ENCODE measurements at places on chromosomes 12 and 14.
A peak's percentile ranks its signal among the peaks of the same experiment; 100 is the strongest.

GRCh38 chr12:98821866-98822265, 176.8 kb downstream of the APAF1 start:
- no peak for DNase-seq

DNA sequence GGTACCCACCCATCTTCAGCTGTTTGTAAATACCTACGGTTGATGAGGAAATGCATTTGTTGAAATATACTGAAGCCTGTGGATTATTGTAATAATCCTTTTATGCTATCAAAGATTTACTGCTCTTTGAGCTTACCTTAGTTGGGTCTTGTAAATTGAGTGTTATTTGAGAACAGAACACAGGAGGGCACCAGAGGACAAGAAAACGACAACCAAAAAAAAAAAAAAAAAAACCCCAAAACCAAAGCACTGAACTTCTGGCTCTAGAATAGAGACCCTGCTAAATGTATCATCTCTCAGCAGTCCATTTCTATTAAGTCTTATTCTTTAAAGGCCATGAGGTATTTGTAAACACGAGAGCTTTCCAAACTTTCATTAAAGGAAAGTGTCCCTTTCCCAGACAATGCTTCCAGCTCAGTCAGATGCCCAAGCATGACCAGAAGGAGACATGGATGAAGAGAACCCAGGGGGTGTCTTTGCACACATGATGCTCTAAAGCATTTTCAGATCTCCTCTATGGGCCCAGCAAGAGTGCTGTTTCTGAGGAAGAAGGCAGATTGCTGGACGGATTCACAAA, 763.9 kb downstream of the NRXN3 start:
- DNase-seq: peak; percentile 19

GRCh38 chr14:83709116-83709515, 1820.8 kb upstream of the FLRT2 start:
- DNase-seq: no peak

- no peak for DNase-seq
Measured at GRCh38 chr12:20463913-20464524, 95.7 kb downstream of the PDE3A start.

- DNase-seq: no peak
Measured at GRCh38 chr14:24508155-24508840, at the start of gene CMA1. Gene CMA1, minus strand, starts transcription at chr14:24508265. Its CDS starts 30 bp downstream, at chr14:24508235.

DNA sequence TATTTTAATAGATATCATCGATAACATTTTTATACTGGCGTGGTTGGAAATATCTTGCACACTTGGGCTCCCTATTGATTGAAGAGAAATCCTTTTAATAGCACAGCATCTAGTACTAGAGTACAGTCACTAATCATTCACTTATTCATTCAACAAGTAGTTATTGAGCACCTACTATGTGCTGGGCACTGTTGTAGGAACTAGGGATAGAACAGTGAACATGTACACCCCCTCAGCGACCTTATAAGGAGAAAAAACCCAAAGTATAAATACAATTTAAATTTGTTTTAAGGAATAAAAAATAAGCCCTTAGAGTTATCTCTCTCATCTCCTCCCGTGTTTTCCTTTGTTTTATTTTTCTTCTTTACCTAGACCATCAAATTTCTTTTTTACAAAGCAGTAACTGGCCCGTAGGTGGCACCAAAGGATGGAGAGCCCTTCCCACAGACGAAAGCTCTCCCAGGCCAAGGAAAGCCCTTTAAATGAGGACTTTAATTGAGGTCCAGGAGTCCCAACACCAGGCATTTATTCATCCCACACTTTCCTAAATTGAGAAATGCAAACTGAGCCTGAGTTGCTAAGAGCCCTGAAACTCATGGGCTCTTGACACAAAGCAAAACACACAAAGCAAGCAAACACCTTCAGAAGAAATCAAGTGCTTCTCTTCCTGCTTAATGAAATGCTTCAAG, 29.0 kb downstream of the PEBP1 start:
- no peak for DNase-seq

GRCh38 chr14:34665785-34666435, 36.0 kb upstream of the SNX6 start:
- peak; percentile 36 for DNase-seq

DNA sequence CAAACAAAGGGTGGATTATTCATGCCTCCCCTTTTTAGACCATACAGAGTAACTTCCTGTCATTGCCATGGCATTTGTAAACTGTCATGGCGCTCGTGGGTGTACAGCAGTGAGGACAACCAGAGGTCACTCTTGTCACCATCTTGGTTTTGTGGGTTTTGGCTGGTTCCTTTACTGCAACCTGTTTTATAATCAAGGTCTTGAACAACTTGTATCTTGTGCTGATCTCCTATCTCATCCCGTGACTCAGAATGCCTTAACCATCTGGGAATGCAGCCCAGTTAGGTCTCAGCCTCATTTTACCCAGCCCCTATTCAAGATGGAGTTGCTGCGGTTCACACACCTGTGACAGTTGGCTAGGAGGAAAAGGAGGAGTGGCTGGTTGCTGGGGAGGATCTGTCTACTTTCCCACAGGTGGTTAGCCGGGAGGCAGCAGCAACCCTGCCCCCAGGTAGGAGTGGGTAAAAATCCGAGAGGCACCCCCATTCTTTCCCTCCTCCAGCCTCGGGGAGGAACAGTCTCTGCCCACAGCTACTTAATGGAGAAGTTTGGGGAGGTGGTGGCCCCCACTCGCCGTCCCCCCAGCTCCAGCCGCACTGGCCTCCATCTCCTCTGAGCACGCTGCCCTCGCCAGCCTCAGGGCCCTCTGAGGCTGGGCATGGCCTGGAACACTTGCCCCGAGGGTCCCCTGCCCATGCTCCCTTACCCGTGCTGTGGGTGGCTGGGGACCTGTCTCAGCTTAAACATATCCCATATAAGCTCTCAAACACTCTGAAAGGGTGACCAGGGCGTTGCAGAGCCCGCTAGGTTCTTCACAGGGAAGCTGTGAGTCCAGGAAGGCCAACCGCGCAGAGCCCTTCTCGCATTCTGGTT, 41.7 kb downstream of the SMIM41 start:
- DNase-seq: no peak

GRCh38 chr14:85574853-85575616, 45.1 kb downstream of the FLRT2 start:
- DNase-seq: no peak

DNA sequence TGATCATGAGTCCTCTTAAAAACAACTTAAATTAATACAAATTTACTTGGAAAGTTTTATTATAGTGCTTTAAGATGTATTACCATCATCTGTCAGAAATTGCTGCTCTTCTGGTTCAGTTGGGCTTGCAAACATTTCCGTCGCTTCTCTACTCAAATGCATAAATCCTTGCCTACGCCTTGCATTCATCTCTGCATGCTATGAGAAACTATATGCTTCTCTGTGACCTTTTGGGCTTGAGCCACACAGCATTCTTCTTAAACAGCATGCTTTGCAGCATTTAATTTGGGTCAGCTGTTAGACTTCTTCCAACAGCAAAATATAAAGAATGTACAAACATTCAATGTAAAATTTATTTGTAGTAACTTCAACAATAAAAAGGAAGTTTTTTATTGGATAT, 305.7 kb upstream of the FLRT2 start:
- peak; percentile 78 for DNase-seq

- DNase-seq: no peak
Measured at GRCh38 chr12:116172224-116172849, 105.2 kb downstream of the MED13L start.

GRCh38 chr12:93793983-93794382, 116.8 kb downstream of the CRADD start:
- DNase-seq: no peak

DNA sequence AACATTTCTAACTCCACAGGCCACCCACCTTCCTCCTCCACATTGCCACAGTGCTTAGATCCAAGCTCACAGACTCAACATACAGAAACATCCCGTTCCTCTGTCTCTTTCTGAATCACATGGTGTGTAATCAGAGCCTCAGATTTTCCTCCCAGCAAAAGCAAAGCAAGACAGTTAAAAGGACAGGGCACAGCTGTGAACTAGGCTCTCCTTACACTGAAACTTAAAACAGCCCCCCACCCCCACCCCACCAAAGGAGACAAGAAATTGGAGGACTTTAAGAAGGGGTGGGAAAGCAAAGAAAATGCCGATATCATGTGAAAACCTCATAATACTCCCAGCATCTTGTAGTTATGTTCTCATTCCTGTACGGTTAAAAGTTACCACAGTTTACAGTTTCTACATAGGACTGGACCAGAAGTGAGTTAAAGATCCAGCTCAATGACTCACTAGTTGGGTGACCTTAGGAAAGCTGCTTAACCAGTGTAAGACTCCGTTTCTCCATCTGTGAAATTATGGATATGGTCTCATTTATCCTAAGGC, 4.8 kb downstream of the YBX3 start:
- peak; percentile 85 for DNase-seq

- no peak for DNase-seq
Measured at GRCh38 chr12:57229046-57229633, 371 bp upstream of the SHMT2 start.

GRCh38 chr12:26157001-26157400, 32.2 kb upstream of the BHLHE41 start:
- DNase-seq: no peak

DNA sequence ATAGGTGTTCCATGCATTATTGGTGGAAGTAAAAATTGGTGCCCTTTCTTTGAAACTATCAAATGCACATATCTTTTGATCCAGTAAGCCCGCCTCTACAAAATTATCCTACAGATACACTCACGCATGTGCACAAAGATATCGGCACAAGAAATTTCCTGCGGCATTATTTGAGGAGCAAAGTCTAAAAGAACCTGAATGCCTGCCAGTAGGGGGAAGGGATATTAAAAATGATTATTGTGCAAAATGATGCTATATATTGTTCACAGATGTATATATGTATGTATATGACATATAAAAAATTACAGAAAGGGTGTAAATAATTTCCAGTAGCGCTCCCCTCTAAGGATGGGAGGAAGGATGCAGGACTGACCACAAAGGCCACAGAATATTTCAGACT, 24.7 kb upstream of the ADIPOR2 start:
- DNase-seq: no peak

GRCh38 chr12:94948232-94948810, 55.2 kb downstream of the NDUFA12 start:
- no peak for DNase-seq

DNA sequence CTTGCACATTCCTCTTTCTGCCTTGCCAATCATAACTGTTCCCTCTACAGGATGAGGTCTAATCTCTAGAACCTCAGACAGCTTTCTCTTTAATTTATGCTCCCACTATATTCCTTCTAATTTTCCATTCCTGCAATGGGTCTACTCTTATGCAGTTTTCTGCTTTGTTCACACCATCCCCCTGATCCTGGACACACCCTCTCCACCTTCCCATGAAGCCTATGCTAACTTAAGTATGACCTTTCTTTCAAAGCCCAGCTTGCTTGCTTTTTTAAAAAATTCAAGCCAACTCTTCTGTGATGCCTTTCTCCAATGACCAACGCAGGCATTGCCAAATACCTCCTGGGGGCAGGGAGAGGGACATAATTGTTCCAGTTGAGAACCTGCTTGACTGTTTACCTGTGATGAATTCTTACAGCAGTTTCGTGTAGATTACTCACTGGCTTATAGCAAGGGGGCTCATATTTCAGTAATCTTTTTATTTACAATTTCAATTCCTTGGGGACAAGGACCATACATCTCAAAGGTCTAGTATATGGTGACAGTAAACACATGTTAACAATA, 7.8 kb downstream of the SLC38A1 start:
- DNase-seq: no peak

DNA sequence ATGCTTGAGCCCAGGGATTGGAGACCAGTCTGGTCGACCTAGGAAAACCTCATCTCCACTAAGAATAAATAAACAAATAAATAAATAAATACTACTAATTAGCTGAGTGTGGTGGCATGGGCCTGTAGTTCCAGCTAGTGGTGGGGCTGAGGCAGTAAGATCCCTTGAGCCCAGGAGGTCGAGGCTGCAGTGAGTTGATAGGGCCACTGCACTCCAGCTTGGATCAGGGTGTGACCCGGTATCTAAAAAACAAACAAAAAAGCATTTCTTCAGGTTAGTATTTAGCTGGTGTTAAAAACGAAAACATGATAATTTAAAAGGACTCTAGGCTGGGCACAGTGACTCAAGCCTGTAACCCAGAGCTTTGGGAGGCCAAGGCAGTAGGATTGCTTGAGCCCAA, 1.2 kb upstream of the FGD4 start:
- no peak for DNase-seq

DNA sequence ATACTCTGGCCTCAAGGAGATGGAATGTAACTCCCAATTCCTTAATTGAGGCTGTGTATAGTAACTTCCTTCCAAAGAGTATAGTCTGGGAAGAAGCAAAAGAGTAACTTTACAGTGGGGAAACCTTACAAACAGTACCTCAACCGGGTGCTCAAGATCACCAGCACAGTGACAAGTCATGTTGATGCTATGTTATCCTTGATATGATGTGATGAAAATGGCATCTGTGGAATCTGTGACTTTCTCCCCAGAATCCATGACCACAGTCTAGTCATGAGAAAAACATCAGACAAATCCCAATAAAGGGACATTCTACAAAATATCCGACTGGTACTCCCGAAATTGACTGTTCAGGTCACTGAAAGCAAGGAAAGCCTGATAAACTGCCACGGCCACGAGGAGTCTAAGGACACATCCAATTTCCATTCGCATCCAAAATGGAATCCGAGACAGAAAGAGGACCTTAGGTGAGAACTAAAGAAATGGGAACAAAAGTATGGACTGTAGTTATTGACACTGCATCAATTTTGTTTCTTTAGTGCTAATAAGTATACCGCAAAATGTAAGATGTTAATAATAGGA, 97.3 kb upstream of the FRMD6 start:
- DNase-seq: no peak

DNA sequence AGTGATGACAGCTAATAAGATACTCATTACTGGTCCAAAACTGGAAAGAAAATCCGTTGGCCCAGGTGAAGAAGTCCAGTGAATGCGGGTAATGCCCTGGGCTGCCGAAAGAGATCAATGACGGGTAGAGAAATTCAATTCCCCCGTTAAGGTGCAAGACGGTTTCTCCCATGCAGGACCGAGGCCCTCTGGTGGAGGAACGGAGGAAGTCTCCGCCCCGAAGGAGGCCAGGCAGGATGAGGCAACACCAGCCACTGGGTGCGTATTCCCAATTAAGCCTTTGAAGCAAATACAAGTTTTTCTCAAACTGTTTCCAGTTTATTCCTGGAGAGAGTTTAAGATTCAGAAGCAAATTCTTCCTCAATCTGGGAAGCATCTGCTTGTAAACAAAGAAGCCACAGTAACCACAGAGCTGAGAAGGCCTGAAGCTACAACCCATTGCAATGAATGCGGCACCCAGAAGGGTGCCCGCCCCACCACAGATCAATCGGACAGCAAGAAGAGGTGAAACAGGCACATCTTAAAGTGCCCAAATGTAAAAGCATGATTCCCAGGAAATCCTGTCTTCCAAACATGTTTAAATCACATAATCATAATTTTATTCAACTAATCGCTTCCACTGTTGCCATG, 118.5 kb downstream of the TTC7B start:
- DNase-seq: peak; percentile 78

GRCh38 chr14:69900603-69901002, 21.4 kb downstream of the SMOC1 start:
- no peak for DNase-seq
